ENCODE measurements at places on chromosomes 5 and 9.

- DNase-seq: no peak
These were observed at the start of gene TENT4A for GRCh38 chr5:6713274-6714225. Gene TENT4A, plus strand, starts transcription at chr5:6713432. Its CDS starts 552 bp downstream, at chr5:6713984.

GRCh38 chr5:174273325-174273724, 227.8 kb downstream of the NSG2 start:
- no peak for DNase-seq

DNA sequence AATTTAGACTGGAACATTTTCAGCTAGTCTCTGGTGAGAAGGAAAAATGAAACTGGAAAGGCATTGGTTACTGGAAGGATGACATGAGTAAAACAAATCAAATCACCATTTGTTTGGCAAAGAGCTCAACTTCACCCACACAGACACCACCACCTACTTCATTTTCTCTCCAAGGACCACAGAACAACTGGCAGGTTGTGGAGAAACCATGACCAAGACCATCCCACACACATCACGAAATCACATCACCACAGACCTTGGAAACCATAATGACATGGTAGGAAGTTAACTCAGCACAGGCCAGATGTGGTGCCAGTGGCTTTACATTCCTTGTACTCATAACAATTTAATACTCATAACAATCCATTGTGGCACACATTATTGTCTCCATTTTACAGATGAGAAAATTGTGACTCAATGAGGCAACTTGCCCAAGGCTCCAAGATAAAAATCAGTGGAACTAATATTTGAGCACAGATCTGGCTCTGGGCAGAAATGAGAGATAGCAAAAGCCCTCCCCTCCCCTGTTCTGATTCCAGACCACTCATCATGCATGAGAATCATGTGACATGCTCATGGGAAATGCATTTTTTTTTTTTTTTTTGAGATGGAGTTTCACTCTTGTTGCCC, 7.5 kb downstream of the OR1K1 start:
- DNase-seq: no peak

DNA sequence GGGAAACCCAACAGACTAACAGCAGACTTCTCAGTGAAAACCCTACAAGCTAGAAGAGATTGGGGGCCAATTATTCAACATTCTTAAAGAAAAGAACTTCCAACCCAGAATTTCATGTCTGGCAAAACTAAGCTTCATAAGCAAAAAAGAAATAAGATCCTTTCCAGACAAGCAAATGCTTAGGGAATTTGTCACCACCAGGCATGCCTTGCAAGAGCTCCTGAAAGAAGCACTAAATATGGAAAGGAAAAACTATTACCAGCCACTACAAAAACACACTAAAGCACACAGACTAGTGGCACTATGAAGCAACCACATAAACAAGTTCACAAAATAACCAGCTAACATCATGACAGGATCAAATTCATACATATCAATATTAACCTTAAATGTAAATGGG, 131.1 kb downstream of the OR2K2 start:
- no peak for DNase-seq

GRCh38 chr5:64947031-64947430, 178.3 kb downstream of the CWC27 start:
- DNase-seq: no peak

- no peak for DNase-seq
These were observed 175.9 kb downstream of the ARRDC3 start for GRCh38 chr5:91207248-91207647.

DNA sequence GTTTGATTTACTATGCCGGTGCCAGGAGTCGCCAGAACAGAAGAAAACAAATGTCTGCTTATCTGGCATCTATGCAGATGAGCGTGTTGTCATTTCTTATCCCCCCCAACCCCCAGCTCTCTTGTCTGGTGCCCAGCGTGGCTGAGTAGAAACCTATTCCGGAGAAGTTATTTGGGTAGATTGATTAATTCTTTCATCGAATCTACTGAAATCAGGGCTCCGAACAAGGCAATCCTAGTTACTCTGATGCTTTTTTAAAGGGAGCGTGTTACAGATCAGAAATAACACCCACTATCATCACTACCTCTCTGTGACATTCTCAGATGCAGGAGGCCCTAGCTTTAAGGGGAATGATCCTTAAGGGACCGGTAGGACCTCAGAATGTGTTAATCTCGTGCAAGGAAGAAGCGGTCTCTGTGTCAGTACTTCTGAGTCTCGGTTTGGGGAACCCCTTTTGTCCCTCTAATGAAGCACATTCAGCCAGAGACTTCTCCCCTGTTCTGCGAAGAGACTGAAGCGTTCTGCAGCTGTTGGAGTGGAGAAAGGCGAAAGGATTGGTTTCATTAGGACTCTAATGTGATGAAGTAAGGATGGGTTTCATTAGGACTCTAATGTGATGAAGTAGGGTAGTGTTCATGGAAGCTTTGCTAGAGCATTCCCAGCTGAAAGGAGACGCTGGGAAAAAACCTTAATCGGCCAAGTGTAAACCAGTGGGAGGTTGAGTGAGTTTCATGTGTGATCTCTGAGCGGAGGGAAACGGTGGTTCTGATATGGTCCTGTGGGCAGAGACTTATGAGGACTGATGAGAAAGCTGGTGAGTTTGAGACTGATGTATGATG, 1.5 kb downstream of the PIP5K1B start:
- DNase-seq: no peak

DNA sequence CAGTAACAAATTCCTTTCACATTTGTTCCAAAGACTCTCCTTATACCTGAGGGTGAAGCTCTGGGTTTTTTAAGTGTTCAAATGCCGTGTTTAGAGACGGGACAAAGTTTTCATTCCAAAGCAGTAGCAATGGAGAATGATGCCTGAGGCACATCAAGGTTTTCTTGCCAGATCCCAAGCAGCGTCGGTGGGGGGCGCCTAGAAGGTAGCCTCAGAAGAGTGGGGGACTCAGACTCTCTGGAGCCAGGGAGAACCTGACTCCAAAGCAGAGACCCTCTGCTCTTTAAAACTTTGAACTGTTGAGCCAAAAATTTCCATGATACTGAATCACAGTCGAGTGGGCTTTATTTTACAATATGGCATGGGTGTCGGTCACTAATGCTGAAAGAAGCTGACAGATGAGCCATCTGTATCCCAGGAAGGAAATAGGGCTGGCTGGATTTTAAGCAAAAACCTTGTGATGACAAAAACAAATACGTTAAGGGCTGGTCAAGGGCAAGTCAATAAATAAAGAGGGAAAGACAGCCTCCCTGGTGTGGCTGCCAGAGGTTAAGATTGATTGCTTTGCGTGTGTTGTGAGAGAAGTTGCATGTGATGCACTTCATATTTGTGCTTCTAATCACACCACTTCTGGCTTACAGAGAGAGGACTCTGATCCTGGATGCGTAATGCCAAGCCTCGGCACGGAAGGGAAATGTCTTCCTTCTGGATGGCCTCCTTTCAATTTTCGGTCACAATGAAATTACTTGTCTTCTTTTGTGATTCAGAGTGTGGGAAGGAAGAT, 161.1 kb upstream of the EFNA5 start:
- no peak for DNase-seq

- DNase-seq: no peak
These were observed 71.4 kb downstream of the SLF1 start for GRCh38 chr5:94689908-94690307.

DNA sequence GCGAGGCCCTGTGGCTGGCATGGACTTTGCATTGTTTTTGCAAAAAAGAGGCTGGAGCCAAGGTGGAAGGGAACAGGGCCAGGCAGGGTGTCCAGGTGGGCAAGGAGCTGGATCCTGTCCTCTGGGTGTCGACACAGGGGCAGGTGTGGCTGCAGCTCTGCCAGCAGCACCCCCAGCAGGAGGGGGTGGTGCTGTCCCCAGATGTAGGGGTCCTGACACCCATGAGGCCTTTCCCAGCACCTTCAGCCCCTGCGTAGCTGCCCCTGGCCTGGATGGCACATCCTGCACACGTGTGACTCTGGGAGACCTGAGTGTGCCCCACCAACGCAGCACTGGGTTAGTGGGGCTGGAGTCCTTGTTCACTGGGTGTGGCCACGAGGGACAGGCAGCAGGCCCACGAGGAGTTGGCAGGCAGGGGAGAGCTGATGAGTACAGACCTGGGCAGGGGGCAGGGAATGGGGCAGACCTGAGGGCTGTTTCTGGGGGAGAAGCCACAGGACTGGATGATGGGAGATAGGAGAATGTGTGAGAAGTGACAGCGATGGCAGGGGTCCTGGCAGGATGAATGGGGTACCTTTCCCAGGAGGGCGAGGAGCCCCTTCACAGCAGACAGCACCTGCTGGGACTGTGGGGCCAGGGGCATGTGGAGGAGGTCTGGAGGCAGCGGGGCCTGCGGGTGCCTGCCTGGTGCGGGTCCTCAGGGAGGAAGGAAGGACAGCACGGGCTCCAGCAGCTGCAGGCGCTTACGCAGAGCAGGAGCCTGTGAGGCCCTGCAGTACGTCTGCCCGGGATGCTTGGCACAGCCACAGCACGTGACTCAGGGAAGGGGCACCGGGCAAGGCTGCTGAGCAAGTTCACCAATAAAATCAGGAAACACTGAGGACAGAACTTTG, 3.6 kb upstream of the RASGEF1C start:
- DNase-seq: no peak

DNA sequence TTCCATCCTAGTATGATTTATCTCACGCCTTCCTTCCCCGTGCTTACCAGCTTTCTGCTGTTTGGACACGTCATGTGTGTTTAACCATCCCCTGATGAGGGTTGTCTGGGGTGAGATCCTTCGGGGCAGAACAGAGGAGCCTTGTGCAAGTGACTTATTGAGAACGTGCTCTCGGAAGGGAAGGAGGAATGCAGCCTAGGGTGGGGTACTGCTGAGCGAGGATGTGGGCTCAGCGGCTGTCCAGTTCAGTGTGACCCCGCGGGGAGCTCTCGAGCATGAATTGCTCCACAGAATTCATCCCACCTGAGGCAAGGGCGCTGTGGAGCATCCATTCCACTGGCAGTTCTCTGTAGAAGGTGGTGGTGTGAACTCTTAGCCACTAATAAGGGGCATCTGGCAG, 4.0 kb downstream of the MYOZ3 start:
- DNase-seq: no peak

- DNase-seq: no peak
These were observed 236.9 kb downstream of the PDE4D start for GRCh38 chr5:59656351-59657254.

- no peak for DNase-seq
These were observed 212.6 kb downstream of the MCTP1 start for GRCh38 chr5:95072281-95072680.

GRCh38 chr9:17117372-17117771, 17.5 kb upstream of the CNTLN start:
- no peak for DNase-seq

- no peak for DNase-seq
These were observed 411.4 kb downstream of the KCTD16 start for GRCh38 chr5:144582066-144582465.

- DNase-seq: no peak
These were observed 558.7 kb downstream of the ACTL7B start for GRCh38 chr9:108297073-108297472.

- no peak for DNase-seq
These were observed 1.2 kb upstream of the NIPSNAP3A start for GRCh38 chr9:104746285-104746684.

- DNase-seq: no peak
These were observed 50.9 kb upstream of the DMRTA1 start for GRCh38 chr9:22395687-22396141.

DNA sequence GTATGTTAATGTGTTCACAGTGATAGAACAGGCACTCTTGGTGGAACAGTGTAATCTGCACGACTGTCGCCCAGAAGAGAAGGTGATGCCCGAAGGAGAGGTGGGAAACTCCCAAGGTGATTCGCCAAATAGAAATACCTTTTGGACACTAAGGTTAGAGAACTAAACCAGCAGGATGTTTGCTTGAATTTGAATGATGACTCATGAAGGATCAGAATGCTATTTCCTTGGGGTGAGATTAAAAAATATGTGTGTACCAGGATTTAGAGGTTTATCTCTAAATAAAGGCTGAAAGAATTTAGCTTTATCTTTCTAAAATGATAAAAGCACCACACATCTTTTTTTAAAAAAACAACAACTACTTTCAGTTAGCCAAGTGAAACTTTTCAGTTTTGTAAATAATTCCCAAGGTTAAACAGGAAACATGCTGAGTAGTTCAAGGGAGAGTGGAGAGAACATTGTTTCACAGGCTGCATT, 297.4 kb upstream of the TAS2R1 start:
- DNase-seq: no peak

GRCh38 chr9:25602400-25603044, 75.7 kb downstream of the TUSC1 start:
- no peak for DNase-seq

GRCh38 chr5:138632900-138633489, 57.8 kb upstream of the HSPA9 start:
- no peak for DNase-seq

- DNase-seq: no peak
These were observed 62.4 kb downstream of the MAT2B start for GRCh38 chr5:163567811-163568210.

DNA sequence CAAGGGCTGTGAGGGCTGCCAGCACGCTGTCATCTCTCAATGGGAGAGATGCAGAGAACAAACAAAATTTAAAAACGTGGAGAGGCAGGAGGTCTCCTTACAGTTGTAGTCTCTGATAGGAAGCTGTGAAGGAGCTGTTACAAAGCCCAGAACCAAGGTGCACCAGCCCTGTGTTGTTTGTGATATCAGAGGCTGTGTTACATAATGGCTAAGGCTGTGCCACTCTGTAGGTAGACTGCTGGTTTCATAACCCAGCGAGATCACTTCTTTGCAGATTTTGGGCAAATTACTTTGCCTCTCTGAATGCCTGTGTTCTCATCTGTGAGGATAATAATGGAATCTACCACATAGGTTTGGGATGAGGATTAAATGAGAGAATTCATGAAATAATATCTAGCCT, 1480.7 kb upstream of the WWC1 start:
- no peak for DNase-seq

- DNase-seq: no peak
These were observed 2.7 kb downstream of the CSF2 start for GRCh38 chr5:132076202-132076830.

DNA sequence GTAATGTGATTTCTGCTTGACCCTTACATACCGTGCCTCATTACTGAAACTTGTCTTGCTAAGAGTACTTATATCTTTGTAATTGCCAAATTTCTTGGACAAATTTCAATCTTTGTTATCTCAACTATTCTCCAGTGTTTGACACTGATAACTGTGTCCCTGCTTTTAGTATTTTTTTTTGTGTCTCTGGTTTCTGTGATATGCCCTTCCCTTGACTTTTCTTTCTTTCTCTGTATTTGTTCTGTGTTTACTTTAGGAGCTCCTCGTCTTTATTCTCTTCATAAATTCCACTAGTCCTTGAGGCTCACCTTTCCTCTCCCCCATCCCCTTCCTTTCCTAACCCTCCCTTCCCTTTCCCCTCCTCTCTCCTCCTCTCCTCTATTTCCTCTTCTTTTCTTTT, 123.7 kb upstream of the FBXL17 start:
- DNase-seq: no peak

GRCh38 chr5:2748861-2749513, 2.5 kb downstream of the IRX2 start:
- DNase-seq: no peak

DNA sequence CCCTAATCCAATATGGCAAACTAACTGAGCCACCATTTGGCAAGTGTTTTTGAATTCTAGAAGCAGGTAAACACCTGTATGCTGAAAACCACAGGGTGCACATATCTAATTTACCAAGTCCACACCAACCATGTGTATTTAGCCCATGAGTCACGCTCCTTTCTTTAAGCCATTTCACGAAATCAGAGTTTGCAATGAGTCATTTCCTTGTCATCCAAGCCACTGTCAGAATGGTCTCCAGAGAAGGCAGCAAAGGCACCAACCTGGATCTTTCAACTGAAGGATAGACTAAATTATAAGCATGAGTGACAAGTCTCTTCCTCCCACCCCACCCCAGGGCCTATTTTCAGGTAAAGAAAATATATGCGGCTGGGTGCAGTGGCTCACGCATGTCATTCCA, 110.0 kb downstream of the PAX5 start:
- DNase-seq: no peak

- DNase-seq: no peak
These were observed 81.8 kb downstream of the ARRDC3 start for GRCh38 chr5:91301106-91301846.
